ENCODE measurements at places on chromosomes 4 and X. TPM values are rescaled to one million over a fixed set of nuclear protein-coding genes. Genes with fewer than 3 reads are reported as not detected.

Gene ADH5
- total RNA-seq = 121 TPM

DNA sequence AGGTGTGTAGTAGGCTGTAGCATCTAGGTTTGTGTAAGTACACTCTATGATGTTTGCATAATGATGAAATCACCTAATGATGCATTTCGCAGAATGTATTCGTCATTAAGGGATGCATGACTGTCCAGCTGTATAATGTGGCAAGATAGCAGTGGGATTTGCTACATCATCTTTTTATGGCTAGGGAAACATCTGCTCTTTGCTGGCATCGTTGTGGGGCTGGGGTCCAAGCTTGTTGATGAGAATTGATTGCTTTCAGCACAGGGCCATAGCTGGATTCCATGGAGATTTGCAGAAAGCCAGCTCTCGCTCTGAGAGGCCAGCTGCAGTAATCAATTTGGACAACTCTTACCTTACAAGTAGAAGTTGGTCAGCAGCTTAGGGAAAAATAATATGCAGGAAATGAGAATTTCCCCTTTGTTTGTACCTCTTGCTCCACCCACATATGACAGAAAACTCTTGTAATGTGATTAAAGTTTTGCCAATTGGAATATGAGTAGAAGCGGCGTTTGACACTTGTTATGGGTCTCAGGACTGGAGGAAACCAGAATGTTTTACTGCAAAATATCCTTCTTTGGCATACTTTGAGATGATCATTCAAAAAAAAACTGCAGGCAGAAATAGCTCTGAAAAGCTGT, 310.5 kb downstream of the RAPGEF2 start:
- DNase-seq = no peak

- DNase-seq = peak; percentile 46
Observed at GRCh38 chrX:79259073-79259689, 108.0 kb downstream of the ITM2A start.

DNA sequence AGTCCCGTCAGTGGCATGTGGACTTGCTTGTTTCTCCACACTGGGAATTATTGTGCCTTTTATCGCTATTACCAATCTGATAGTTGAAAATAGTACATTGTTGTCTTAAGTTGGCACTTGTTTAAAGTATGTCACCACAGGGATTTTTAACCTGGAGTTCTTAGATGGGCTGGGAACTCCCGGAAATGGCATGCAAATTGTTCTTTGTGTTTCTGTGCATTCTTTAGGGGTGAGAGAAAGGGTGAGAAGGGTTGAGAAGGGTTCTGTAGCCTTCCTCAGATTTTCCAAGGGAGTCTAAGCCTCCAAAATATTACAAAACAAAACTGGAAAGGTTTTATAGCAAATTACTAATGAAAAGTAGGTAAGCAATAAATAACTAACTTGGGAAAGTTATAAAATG, 176.9 kb downstream of the ZIC3 start:
- DNase-seq = no peak

- no peak for DNase-seq
Observed at GRCh38 chr4:155383541-155383940, 6.8 kb upstream of the MAP9 start.
